NK-92 treated with Interleukin-12 subunit alpha and Interleukin-12 subunit beta, amount 100 ng/mL, for 24 hours (cell line): ENCODE measurements at places on chromosomes 13 and 19.
A peak's percentile ranks its signal among the peaks of the same experiment; 100 is the strongest.

DNA sequence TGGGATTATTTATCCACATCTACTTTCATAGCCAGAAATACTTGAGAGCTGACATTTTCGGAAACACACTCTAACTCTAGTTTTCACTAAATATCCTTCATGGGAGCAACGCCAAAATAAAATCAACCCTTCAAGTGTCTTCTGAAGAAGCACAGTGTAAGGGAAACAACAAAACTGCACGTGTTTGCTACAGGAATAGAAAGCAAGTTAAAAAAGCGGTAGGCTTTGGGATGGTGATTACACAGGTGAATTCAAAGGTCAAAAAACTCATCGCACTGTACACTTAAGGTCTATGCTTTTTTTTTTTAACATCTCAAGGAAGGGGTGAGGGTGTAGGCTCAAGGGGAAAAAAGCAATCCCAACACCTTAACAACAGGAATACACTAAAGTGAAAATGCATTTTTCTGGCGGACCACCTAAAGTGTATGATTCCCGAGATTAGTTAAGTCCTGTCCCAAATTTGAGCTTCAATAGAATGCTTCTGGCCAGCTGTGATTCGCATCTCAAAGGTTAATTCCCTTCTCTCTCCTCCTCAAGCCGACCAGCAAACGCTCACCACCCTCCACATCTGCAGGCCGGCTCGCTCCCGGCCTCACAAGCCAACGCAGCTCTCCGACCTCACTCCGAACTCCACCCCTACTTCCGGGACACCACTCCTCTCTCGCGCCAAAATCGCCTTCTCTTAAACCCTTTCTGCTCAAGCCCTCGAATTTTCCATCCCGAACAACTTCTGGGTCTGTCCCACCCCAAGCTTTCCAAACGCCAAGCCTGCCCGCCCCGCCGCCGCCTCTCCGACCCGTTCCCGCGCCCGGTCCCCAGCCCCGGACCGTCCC is 1.1 kb downstream of the ARGLU1 start:
- DNase-seq = peak; percentile 62

GRCh38 chr19:34319785-34320184 is 45.2 kb upstream of the GPI start:
- DNase-seq = no peak

DNA sequence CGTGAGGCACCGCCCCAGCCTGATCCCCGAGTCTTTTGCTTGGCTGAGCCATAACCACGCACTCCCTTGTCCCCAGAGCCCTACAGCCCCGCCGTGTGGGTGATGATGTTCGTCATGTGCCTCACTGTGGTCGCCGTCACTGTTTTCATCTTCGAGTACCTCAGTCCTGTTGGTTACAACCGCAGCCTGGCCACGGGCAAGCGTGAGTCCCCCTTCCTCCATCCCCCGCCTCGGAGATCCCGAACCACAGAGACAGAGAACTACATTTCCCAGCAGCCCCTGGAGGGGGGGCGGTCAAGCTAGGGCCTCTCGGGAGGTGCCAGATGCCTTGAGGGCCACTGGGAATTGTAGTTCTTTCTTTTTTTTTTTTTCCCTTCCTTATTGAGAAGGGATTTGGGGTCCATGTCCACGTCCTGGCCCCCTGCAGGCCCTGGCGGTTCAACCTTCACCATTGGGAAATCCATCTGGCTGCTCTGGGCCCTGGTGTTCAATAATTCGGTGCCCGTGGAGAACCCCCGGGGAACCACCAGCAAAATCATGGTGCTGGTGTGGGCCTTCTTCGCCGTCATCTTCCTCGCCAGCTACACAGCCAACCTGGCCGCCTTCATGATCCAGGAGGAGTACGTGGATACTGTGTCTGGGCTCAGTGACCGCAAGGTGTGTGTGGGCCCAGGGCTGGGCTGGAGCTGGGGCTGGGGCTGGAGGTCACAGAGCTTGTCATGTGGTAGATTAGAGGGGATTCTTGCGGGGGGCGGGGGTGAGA is 25.9 kb downstream of the GRIN2D start:
- peak; percentile 71 for DNase-seq

GRCh38 chr19:42286349-42287016 is 15.4 kb upstream of the PRR19 start:
- no peak for DNase-seq

DNA sequence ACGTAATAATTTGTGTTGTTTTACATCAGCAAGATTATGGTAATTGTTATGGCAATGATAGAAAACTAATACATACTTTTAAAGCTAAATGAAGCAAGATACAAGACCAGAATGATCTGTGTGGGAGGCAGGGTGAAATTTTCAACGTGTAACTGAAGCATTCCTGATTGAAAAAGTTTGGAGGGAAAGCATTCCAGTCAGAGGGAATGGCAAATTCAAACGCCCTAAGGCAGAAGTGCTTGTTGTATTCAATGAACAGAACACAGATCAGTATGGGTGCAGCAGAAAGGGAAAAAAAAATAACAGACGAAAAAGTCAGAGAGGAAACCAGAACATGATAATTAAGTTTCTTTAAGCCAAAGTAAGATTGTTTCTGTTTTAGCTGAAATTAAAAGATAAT is 928.5 kb upstream of the SLITRK1 start:
- no peak for DNase-seq

DNA sequence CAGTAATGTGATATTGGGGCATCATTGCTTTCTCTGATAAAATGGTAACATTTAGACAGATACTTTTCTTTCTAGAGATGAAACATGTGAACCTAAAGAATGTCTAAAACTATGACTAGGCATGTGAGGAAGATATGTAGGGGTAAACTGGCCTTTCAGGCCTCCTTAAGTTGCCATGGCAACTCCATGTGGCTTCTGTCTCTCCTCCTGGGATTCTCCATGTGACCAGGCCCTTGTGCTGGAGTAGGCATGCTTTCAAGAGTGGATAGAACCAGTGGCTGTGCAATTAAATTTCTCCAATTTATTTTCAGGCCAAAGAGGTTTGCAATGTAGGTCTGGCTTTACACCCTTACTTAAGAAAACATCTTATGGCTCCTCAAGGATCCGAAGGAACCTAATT is 130.8 kb downstream of the OLFM4 start:
- no peak for DNase-seq

DNA sequence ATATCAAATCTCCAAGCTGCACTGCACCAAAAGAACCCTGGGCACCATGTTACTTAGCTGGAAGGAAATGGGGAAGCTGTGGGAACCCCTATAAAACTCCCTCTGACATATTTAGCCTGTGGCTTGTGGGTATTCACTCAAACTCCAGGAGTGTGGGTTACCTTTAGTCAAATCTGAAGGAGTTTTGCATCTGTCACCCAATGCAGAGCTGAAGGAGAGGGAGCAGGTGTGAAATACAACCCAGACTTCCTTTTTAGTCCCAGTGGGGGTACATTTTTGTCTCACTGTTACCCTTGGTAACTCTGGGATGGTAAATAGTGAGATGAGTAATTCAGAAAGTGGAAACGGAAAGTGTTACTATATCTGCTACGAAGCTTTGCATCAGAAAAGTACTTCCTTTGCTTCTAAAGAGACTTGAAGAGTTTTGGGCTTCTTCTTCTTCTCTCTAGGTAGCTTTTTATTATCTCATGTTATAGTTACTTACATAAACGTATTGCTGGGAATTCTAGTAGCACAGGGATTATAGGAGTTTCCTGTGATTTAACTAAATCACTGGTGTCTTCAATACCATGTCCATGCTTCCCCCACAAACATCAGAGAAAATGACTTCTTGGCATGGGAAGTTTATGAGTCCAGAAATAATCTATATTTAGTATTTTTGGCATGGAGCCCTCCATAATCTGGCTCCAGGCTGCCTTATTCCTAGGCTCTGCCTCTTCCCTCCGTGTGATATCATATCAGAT is 105.9 kb downstream of the AKAP11 start:
- DNase-seq = no peak

- no peak for DNase-seq
Observed at GRCh38 chr13:27296496-27296895, 25.9 kb downstream of the RASL11A start.

DNA sequence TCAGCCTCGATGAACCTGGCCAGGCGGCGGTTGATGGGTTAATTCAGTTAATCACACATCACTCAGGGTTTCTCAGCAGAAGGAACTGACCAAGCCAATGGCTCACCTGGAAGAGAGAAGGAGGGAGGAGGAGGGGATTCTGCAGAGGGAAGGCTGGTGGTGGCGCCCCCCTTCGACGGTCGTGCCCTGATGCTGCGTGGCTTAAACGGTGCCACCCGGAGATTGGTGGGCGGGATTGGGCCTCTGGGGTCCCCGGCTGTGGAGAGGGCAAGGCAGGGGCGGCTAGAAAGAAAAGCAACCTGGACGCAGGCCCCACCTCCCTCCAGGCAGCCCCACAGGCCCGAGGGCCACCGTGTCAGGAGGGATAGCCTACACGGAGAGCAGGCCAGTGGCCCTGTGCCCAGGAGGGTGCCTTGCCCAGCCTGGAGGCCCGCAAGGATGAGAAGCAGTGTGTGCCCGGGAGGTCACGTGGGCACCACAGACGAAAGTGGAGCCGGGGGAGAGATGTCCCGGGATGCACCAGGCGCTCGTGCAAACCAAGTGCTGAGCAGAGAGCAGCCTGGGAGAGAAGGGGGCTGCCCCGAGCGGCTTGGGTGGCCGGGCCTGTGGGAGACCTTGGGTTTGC is 16.0 kb downstream of the CSNK1G2 start:
- DNase-seq = no peak

GRCh38 chr13:110801044-110801443 is 87.5 kb downstream of the ING1 start:
- no peak for DNase-seq

- no peak for DNase-seq
Observed at GRCh38 chr13:57314897-57315520, 148.0 kb downstream of the PRR20E start.

DNA sequence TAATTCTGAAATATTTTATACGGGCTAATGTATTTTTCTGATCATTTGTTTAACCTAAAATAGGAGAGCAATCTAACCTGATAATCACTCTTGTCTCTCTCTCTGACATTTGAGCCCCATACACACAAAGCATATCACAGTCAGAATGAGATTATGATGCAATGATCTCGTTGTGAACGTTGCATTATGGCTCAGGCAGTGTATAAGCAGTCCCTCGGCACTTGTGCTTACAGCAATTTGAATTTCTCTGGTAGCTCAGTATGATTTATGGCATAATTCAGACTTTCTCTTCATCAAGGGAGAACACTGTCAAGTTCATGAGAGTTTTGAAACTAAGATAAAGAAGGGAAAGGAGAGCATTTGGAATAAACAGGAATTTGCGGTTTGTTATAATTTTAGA is 256.1 kb downstream of the DACH1 start:
- DNase-seq = no peak

GRCh38 chr13:68428292-68428691 is 1198.2 kb upstream of the PCDH9 start:
- no peak for DNase-seq

GRCh38 chr13:103734837-103735236 is 668.6 kb upstream of the SLC10A2 start:
- DNase-seq = no peak

DNA sequence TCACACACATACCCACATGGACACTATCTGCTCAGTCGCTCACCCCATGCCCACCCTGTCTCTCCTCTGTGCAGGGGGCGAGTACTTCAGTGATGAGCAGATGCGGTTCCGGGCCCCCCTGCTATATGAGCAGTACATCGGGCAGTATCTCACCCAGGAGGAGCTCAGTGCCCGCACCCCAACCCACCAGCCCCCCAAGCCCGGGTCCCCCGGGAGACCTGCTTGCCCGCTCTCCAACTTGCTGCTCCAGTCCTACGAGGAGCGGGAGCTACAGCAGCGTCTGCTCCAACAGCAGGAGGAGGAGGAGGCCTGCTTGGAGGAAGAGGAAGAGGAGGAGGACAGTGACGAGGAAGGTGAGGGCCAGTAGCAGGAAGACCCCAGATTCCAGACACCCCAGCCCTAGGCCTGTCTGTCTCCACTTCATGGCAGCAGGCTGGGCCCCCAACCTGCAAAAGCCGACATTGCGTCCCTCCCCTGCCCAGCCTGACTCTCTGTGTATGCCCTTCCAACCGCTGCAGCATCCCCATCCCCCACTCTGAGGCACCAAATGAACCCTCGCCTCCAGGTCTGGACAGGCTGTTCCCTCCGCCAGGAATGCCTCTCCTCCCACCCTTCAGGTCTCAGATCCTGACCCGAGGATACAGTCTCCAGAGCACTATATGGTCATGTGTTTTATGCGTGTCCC is 9.7 kb downstream of the CCDC97 start:
- DNase-seq = no peak

- peak; percentile 28 for DNase-seq
Observed at GRCh38 chr19:3075605-3076431, 13.5 kb upstream of the TLE5 start.

DNA sequence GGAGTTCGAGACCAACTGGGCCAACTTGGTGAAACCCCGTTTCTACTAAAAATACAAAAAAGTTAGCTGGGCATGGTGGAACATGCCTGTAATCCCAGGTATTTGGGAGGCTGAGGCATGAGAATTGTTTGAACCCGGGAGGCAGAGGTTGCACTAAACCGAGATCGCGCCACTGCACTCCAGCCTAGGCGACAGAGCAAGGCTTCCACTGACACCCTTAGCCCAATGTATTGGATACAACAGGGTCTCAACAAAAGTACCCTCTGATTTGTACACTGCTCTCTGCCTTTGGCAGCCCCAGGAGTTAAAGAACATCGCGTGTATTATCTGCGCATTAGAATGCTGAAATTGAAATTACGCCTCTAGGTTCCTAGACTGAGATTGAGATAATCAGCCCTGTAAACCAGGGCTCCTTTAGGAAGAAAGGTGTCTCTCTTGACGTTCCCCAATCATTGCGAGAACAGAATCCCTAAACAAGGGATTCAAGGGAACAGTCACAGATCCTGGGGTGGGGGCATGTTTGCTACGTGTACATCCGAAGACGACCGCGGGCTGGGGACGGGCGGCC is 21.9 kb downstream of the IPO5 start:
- DNase-seq = no peak
